CD8-positive, alpha-beta memory T cell (primary cell): ENCODE measurements at places on chromosomes 2 and 18. TPM values are rescaled to one million over a fixed set of nuclear protein-coding genes. Genes with fewer than 3 reads are reported as not detected.

- no peak overlapping the region for H3K27ac ChIP-seq
- H3K27me3 ChIP-seq: no peaks in the 10 kb centered on the region
- H3K4me3 ChIP-seq: no peak overlapping the region
- H3K4me1 ChIP-seq: no peaks in the 10 kb centered on the region
These were observed 87.8 kb downstream of the CALCRL start for GRCh38 chr2:187360286-187360685.

GRCh38 chr2:80361904-80362303 is 57.4 kb upstream of the LRRTM1 start:
- no peaks in the 10 kb centered on the region for H3K4me1 ChIP-seq
- no peak overlapping the region for H3K4me3 ChIP-seq
- no peaks in the 10 kb centered on the region for H3K36me3 ChIP-seq
- H3K27ac ChIP-seq: no peak overlapping the region
- DNase-seq: no peak

MDH1B gene
- 0.81 TPM for total RNA-seq

DNA sequence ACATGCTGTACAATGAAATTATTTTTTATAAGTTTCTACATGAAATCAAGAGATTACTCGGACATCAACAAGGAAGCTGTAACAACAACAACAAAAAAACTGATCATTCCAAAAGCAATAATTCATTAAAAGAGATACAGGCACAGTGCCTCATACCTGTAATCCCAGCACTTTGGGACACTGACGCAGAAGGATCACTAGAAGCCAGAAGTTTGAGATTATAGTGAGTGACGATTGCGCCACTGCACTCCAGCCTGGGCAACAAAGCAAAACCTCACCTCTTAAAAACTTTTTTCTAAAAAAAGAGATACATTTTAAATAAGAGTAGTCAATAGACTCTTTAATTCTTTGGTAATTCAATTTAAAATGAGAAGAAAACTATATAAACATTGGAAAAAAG is 364.3 kb downstream of the TNS1 start:
- no peak overlapping the region for H3K27ac ChIP-seq
- H3K4me1 ChIP-seq: no peaks in the 10 kb centered on the region
- H3K27me3 ChIP-seq: no peaks in the 10 kb centered on the region
- H3K36me3 ChIP-seq: no peaks in the 10 kb centered on the region
- no peak for DNase-seq
- H3K4me3 ChIP-seq: no peak overlapping the region

GRCh38 chr2:239828192-239828972 is 196.8 kb downstream of the NDUFA10 start:
- H3K27me3 ChIP-seq: no peaks in the 10 kb centered on the region
- H3K27ac ChIP-seq: no peak overlapping the region
- no peak overlapping the region for H3K4me3 ChIP-seq
- H3K36me3 ChIP-seq: no peaks in the 10 kb centered on the region
- no peaks in the 10 kb centered on the region for H3K4me1 ChIP-seq

GRCh38 chr2:35986871-35987270 is 368.7 kb upstream of the CRIM1 start:
- no peak overlapping the region for H3K27ac ChIP-seq
- no peaks in the 10 kb centered on the region for H3K27me3 ChIP-seq
- H3K4me3 ChIP-seq: no peak overlapping the region

DNA sequence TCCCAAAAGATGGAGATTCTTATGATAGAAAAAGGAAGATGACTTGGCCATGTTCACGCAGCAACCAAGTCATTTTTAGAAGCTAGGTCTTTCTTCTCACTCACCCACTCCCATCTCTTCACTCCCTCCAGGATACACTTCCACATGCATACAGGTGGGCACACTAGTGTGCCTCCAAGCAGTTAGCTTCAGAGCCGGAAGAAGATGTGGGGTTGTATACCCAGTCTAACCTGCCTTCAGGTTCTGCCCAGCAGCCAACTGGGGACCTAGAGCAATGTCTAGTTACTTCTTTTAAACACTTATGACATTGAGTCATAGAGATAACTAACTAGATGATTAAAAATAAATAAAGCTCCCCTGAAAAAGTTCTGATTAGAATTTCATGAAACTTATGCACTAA is 21.8 kb upstream of the TANK start:
- H3K4me3 ChIP-seq: peak overlapping the region; percentile 44
- no peaks in the 10 kb centered on the region for H3K36me3 ChIP-seq
- no peaks in the 10 kb centered on the region for H3K27me3 ChIP-seq
- H3K4me1 ChIP-seq: peaks cover 38% of the 10 kb centered on the region
- H3K27ac ChIP-seq: peak overlapping the region; percentile 29

DNA sequence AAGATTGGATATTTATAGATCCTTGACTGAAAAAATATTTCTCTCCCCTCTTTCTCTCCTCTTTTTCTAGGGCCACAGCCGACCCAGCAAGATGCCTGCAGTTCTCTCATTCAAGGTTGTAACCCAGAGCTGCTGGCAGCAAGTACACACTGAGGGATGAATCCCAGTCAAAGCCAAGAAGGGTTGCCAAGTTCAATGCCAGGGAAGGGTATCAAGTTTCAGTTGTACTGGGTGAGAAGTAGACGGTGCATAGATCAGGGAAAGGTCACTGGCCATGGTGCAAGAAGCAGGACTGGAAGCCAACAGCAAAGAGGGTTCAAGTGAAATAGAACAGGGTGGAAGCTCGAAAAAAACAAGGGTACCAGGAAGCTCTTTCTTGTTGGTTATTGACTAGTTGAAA is 170.2 kb downstream of the NRP2 start:
- H3K4me1 ChIP-seq: no peaks in the 10 kb centered on the region
- H3K36me3 ChIP-seq: no peaks in the 10 kb centered on the region
- H3K27me3 ChIP-seq: no peaks in the 10 kb centered on the region
- DNase-seq: no peak
- no peak overlapping the region for H3K27ac ChIP-seq

C2orf92 gene
- total RNA-seq: 4.6 TPM

DNA sequence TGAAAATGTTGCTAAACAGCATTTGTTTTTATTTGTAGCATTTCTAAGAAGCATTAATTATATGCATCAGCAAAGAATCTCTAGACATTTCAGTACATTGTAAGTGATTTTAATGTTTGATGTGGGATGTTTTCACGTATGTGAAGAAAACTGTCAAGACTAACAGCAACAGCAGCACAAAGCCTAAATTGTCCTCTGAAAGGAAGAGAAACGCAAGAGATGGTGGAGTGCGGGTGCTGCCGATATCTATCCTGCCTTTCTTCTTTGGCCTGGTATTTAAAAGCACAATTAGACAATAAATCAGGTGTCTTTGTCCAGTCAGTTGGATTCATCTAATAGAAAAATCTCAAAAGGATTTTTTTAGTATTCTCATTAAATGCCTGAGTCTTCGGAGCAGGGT is 3.1 kb downstream of the TWIST2 start:
- peaks cover 5% of the 10 kb centered on the region for H3K27me3 ChIP-seq
- no peaks in the 10 kb centered on the region for H3K4me1 ChIP-seq
- no peak overlapping the region for H3K27ac ChIP-seq
- no peaks in the 10 kb centered on the region for H3K36me3 ChIP-seq
